ENCODE measurements at places on chromosomes 5 and 9. TPM values are rescaled to one million over a fixed set of nuclear protein-coding genes. Genes with fewer than 3 reads are reported as not detected.
A peak's percentile ranks its signal among the peaks of the same experiment; 100 is the strongest.

DNA sequence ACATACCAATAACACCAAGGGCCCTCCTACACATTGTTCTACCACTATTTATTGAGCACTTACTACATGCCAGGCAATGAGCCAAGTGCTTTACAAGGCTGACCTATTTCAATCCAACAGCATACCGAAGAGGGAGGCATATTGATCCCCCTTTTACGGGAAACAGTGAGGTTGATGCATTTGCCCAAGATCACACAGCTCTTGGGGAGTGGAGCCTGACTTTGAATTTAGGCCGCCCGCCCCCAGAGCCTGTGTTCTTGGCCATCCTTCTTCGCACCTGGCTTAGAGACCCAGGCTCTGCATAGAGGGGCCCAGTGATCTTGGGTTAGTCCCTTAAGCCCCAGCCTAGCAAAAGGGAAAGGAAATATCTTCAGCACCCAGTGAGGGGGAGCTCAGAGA lies 158.1 kb upstream of the IER5L start:
- H3K27me3 ChIP-seq, result no peaks in the 10 kb centered on the region
- H3K27ac ChIP-seq, result peak overlapping the region; percentile 53
- H3K36me3 ChIP-seq, result no peaks in the 10 kb centered on the region
- DNase-seq, result no peak

GRCh38 chr9:101705135-101705661 lies 33.2 kb downstream of the GRIN3A start:
- peak overlapping the region; percentile 52 for H3K4me3 ChIP-seq
- H3K27ac ChIP-seq, result no peak overlapping the region
- DNase-seq, result peak; percentile 44
- no peaks in the 10 kb centered on the region for H3K4me1 ChIP-seq
- no peaks in the 10 kb centered on the region for H3K27me3 ChIP-seq

The PKD2L2 gene
- 1.7 TPM for total RNA-seq

GRCh38 chr9:111999319-111999718 lies 102.7 kb downstream of the UGCG start:
- no peaks in the 10 kb centered on the region for H3K36me3 ChIP-seq
- H3K4me3 ChIP-seq, result no peak overlapping the region
- no peaks in the 10 kb centered on the region for H3K4me1 ChIP-seq
- no peaks in the 10 kb centered on the region for H3K27me3 ChIP-seq
- no peak for DNase-seq

DNA sequence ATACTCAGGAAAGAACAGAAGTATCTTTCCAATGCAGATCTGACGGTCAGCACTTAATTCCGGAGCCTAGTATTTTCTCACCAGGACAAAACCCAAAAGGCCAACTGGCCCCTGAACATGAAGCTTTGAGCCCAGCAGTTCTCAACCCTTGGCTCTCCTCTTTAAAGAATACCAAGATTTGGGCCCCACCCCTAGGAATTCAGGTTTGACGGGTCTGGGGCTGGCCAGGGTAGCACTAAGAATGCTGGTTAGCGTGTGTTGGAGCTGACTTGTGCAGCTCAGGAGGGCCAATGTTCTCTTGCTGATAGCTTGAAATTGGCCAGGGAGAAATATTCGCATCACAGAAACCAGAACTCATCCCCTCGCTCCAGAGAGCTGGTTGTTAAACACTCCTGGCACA lies 88.3 kb upstream of the PTCH1 start:
- H3K4me1 ChIP-seq, result no peaks in the 10 kb centered on the region
- H3K36me3 ChIP-seq, result no peaks in the 10 kb centered on the region
- H3K27me3 ChIP-seq, result no peaks in the 10 kb centered on the region
- DNase-seq, result no peak
- no peak overlapping the region for H3K27ac ChIP-seq

The IFNA2 gene
- total RNA-seq, result not detected

The GKAP1 gene
- total RNA-seq, result 38.3 TPM

Measured in psoas muscle (tissue), 8 donors.